ENCODE measurements at places on chromosomes 2 and 18.

- no peak for DNase-seq
Observed at GRCh38 chr2:239775623-239776435, 249.3 kb downstream of the NDUFA10 start.

- no peak for DNase-seq
Observed at GRCh38 chr2:150427298-150427697, 60.2 kb downstream of the RND3 start.

GRCh38 chr2:163401481-163401880, 334.3 kb downstream of the FIGN start:
- DNase-seq = no peak

DNA sequence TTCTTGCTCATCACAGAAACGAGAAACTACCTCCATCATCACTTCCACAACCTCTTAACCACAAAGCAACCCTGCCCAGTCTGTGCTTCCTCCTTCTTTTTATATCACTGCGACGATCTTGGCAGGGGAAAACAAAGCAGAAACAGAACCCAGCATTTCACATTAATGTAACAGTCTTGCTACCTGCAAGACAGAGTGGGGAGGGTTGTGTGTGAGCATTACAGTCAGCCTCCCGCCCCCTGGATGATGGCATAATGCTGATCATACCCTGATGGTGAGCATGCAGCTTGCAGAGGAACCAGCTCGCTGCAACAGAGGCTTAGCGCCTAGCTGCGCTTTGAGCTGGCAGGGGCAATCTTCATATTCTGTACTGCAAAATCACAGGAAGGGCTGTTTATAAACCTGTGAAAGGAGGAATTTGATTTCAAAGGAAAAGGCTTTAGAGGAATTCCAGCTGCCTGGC, 376.1 kb downstream of the IRS1 start:
- peak; percentile 42 for DNase-seq

- DNase-seq = no peak
Observed at GRCh38 chr2:231259104-231259503, 60.7 kb downstream of the ARMC9 start.

GRCh38 chr2:132701810-132702209, 31.8 kb upstream of the LYPD1 start:
- DNase-seq = no peak

DNA sequence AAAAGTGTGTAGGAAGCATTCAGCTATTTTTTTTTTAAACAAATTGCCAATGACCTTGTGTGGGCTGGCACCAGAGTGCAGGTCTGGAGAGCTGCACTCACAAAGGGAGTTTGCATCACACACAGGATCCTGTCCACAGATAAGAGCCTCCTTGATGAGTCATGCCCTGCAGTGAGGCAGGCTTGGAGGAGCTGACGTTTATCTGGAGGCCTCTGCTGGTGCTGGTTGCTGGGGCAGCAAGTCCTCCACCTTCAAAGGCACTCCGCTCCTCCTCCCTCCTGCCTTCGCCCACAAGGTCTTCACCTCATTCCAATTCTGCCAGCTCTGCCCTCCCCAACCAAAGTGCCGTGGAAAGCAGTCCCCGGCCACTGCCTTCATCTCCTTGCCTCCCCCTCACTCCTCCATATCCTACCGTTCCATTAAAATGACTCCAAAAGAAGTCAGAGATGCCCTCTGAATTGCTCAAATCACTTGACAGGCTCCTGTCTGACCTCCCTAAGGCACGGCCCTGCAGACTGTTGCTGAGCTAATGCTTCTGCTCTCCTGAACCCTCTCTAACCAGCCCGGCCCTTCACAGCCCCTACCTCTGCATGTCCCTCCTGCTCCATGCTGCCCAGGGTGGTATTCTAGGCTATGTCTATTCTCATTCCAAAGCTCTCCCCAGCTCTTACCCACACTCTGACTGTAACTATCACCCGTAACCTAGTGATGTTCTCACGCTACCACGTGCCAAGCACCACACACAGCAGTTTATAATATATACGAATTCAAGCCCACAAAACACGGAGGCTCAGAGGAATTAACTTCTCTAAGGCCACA, 30.9 kb downstream of the LONRF2 start:
- DNase-seq = peak; percentile 99

- DNase-seq = no peak
Observed at GRCh38 chr2:237997521-237997920, 30.7 kb downstream of the UBE2F start.

Data from H4 (cell line).